ENCODE measurements at places on chromosomes 3 and 15.

DNA sequence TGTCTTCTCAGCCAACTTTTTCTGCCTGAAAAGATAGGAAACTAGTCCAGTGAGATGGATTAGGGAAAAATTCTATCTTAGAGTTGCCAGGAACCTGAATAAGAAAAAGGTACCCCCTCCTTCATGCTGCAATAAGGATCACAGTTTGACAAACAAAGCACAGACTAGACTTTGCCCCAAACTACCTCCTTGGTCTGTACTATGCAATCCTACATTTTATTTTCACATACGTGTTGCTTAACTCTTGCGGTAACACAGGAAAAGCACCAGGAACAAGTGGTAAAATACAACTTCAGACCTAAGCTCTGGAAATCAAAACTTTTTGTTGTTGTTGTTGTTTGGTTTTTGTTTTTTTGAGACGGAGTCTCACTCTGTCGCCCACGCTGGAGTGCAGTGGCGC lies 11.3 kb upstream of the IL12A start:
- peak; percentile 48 for DNase-seq

- no peak for DNase-seq
These were observed 4.1 kb downstream of the FILIP1L start for GRCh38 chr3:100110162-100110561.

- DNase-seq: no peak
These were observed 11.5 kb upstream of the NEK10 start for GRCh38 chr3:27380433-27381357.

GRCh38 chr3:122299872-122300460 lies 25.1 kb upstream of the CSTA start:
- DNase-seq: no peak

DNA sequence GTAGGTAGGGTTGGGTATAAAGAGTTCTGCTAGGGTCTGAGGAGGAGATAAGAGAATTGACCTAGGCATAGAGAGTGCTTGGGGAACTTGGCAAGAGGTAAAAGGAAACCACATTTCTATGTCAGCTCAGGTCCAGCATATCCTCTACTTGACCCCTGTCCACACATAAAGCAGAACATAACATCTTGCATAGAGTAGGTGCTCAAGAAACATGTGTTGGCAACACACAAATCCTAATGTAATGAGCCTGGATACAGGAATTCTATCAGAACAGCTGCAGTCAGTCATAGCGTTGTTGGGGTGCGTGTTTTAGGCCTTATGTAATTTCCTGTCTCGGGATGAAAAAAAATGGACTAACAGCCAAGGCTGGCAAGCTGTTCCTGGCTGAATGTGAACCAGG lies 35.0 kb upstream of the PLCL2 start:
- no peak for DNase-seq

- DNase-seq: no peak
These were observed 39.8 kb downstream of the TBL1XR1 start for GRCh38 chr3:177157492-177157891.

DNA sequence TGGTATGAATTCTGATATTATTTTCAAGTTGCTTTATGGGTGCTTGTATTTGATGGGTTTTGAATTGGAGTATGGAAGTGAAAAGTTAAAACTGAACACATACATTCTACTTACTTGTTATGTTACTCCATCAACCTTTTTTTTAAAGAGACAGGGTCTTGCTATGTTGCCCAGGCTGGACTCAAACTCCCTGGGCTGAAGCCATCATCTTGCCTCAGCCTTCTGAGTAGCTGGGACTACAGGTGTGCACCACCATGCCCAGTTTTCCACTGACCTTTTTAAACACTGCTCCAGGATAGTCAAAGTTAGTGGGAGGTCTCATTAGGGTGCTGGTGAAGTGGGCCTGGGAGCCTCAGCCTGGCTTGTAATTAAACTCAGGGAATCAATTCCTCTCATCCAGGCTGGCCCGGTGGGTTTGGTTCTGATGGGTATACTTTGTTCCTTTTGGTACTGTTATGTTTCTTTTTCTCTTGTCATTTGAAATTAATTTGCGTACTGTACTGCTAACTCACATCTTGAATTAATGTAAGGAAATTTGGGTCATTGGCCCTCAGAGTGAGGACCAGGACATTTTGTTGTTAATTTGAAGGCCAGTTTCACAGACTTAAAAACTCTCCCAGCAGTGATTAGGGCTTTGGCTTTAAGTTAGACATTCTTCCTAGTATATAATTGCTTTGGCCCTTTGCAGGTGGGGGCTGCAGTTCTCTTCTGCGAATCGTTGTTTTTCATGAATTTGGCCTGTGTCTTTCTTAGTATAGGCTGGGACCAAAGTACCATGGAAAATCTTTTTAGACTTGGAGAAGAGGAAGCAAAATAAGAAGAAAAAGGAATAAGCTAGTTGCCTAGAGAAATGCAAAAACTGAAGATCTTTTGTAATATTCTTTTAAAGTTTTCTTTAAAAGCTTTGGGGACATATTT lies 66.9 kb downstream of the FNDC3B start:
- no peak for DNase-seq

DNA sequence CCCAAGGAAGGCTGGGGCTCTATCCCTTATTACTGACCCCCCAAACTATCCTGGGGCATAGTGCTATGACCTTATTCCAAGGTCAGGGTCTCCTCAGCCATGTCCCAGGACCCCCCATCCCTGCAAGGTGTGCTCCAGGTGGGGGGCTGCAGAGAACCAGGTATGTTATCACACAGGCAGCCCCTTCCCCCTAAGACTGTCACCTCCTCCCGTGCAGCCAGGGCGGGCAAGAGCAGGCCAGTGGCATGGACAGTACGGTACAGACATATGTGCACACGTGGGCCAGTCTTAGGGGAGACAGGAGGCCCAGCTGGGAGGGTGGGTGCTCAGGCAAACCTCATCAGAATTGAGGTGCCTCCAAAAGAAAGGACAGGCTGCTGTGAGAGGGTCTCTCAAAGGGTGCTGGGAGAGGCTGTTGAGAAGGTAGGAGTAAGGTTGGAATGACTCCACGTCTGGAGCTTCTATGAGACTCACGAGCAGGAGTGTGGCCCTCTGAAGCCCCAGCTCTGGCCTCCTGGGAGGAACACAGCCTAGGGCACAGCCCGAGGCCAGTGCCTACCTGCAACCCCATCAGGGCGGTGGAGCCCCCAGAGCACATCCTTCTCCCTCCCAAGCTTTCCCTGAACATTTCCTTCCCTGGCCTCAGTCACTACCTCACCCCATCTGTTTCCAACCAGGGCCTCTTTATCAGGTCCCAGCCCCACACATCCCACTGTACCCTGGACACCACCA lies 1.7 kb upstream of the COL7A1 start:
- no peak for DNase-seq

- no peak for DNase-seq
These were observed 13.2 kb upstream of the CLRN1 start for GRCh38 chr3:150985711-150986110.

DNA sequence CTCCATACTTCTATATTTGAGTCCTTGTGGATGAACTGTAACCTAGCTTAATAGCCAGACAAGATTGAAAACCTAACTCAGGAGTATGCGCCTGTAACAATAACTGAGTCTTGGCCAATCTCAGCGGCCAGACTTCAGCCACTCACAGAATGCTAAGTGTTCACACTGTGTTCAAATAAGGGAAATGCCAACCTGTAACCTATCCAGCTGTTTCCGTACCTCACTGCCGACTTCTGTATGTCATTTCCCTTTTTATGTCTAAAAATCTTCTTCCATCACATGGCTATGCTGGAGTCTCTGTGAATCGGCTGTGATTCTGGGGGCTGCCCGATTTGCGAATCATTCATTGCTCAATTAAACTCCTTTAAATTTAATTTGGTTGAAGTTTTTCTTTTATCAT lies 169.2 kb downstream of the NFKBIZ start:
- DNase-seq: no peak

GRCh38 chr3:46460051-46460450 lies 4.7 kb downstream of the LTF start:
- no peak for DNase-seq

DNA sequence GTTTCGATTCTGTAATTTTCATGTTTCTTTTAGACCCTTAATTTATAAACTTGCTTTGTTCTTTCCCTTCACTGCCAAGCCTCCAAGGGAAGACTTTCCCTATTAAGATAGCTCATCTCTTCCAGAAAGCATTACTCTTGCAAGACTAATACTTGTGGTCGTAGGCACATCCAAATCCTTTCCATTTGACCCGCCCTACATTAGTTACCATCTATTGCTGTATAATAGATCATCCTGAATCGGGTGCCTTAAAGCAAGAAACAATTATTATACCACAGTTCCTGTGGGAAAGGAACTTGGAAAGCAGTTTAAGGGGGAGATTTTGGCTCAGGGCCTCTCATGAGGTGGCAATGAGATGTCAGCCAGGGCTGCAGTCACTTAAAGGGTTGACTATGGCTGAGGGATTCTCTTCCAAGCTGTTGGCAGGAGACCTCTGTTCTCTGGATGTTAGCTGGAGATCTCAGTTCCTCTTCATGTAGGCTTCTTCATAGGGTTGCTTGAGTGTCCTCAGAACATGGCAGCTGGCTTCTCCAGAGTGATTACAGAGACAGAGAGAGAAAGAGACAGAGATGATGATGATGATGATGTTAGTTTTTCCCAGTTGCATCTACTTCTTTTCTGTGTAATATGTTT lies 570.4 kb upstream of the TGFBR2 start:
- DNase-seq: no peak

DNA sequence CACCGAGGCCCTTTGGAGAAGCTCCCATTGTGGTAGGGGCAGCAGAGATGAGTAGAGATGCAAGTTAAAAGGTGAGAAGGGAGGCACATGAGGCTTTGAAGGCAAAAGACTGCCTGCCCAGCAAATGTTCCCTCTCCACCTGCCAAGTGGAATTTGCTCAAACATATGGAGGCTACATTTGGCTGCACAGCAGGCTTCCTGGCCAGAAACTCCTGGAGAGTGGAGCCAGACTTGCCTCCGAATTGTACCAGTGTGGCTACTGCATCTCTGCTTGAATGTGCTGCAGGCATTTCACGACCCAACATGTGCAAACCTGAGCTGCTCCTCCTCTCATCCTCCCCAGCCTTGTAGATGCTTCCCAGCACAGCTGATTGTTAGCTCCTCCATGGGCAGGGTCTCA lies 229.2 kb downstream of the ZNF621 start:
- DNase-seq: no peak

DNA sequence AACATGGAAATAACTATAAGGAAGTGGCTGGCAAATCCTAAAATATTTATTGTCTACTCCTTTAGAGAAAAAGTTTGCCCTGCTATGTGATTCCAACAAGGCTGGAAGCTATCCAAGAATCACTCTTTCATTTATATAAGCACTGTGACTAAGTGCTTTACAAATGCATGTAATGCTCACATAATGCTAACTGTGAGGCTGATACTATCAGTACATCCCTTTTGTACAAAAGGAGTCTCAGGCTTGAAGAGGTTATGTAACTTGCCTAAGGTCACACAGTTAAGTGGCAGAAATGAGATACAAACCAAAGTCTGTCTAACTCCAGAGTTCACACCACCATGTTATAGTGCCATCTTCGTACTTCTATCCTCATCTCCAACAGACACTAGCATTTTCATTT lies 17.0 kb downstream of the TOPBP1 start:
- peak; percentile 13 for DNase-seq

GRCh38 chr15:81085213-81085612 lies 48.9 kb upstream of the CFAP161 start:
- no peak for DNase-seq

GRCh38 chr3:186362988-186363387 lies 954 bp upstream of the DGKG start:
- DNase-seq: no peak

DNA sequence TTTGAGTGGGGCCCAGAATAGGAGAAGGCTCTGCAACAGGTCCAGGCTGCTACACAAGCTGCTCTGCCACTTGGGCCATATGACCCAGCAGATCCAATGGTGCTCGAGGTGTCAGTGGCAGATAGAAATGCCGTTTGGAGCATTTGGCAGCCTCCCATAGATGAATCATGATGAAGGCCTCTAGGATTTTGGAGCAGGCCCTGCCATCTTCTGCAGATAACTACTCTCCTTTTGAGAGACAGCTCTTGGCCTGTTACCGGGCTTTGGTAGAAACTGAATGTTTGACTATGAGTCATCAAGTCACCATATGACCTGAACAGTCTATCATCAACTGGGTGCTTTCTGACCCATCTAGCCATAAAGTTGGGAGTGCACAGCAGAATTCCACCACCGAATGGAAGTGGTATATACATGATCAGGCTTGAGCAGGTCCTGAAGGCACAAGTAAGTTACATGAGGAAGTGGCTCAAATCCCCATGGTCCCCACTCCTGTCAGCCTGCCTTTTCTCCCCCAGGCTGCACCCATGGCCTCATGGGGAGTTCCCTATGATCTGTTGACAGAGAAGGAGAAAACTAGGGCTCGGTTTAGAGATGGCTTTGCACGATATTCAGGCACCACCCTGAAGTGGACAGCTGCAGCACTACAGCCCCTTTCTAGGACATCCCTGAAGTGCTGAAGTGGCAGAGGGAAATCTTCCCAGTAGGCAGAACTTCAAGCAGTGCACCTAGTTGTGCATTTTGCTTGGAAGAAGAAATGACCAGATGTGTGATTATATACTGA lies 971.4 kb downstream of the MCTP2 start:
- DNase-seq: no peak

DNA sequence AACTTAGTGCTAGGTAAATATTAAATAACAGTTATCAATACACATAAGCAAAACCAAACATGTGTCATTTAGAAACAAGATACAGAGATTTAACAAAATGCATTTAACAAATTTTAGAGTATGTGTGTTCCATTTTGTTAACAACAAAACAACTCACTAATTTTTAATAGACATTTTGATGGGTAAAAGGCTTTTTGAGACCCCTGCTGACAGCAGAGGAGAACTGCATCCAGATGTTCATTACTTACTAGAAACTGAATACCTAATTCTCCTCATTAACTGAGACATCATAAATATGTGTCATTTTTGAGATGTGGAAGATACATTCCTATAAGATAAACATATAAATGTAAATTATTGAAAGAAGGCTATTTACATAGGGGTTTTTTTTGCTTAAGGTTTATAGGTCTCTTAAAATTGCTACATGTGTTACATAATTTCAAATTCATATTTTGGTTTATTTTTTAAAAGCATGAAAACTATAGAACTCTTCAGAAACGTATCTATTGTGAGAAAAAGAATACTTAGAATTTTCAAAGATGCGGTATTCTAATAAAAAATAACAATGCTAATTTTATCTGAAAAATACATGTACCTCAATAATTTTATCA lies 1009.8 kb downstream of the TUSC7 start:
- DNase-seq: peak; percentile 19

Measured in hepatocyte (in vitro differentiated cells).